Activated naive CD8-positive, alpha-beta T cell treated with anti-CD3 and anti-CD28 coated beads for 36 hours (primary cell): ENCODE measurements at places on chromosomes 12 and 14. TPM values are rescaled to one million over a fixed set of nuclear protein-coding genes. Genes with fewer than 3 reads are reported as not detected.

Gene TMEM132C
- total RNA-seq = not detected

Gene CLEC2A
- total RNA-seq = not detected

Gene BATF
- total RNA-seq = 46.2 TPM

Gene TAS2R10
- total RNA-seq = not detected

Gene CCDC184
- total RNA-seq = 0.33 TPM

Gene SLC4A8
- 1.3 TPM for total RNA-seq

Gene TAS2R8
- not detected for total RNA-seq

Gene TAS2R46
- total RNA-seq = 0.39 TPM

DNA sequence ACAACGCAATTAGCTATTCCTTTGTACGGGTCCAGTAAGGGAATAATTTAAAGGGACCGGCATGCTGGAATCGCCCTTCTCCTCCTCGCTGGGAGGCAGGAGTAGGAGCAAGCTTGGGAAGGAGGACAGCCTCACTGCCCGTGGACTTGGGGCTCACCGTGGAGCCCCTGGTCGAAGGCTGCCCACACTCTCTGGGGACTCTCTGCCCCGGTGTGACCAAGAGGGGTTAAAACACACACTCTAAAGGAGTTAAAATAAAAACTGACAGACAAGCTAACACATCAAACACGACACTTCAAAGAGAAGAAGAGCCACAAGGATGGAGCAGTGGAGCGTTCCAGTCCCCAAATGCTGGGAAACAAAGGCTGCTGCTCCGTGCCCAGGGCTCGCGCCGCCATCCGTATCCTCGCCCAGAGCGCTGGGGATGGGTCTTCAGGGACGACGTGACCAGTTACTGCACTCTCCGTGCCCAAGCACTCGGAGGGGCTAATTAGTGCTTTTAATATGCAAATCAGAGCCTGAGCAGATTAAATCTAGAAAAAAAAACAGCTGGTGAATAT, 123.3 kb downstream of the PAPOLA start:
- peaks cover 6% of the 10 kb centered on the region for H3K27me3 ChIP-seq
- H3K27ac ChIP-seq = no peak overlapping the region
- no peak for DNase-seq
- no peaks in the 10 kb centered on the region for H3K4me1 ChIP-seq

GRCh38 chr12:78403681-78404080, 460.9 kb upstream of the SYT1 start:
- H3K4me3 ChIP-seq = no peak overlapping the region
- no peak for DNase-seq
- H3K27me3 ChIP-seq = no peaks in the 10 kb centered on the region

GRCh38 chr12:13178568-13179210, 17.8 kb upstream of the EMP1 start:
- H3K4me1 ChIP-seq = peaks cover 29% of the 10 kb centered on the region
- H3K27me3 ChIP-seq = peaks cover 9% of the 10 kb centered on the region
- no peak overlapping the region for H3K27ac ChIP-seq

DNA sequence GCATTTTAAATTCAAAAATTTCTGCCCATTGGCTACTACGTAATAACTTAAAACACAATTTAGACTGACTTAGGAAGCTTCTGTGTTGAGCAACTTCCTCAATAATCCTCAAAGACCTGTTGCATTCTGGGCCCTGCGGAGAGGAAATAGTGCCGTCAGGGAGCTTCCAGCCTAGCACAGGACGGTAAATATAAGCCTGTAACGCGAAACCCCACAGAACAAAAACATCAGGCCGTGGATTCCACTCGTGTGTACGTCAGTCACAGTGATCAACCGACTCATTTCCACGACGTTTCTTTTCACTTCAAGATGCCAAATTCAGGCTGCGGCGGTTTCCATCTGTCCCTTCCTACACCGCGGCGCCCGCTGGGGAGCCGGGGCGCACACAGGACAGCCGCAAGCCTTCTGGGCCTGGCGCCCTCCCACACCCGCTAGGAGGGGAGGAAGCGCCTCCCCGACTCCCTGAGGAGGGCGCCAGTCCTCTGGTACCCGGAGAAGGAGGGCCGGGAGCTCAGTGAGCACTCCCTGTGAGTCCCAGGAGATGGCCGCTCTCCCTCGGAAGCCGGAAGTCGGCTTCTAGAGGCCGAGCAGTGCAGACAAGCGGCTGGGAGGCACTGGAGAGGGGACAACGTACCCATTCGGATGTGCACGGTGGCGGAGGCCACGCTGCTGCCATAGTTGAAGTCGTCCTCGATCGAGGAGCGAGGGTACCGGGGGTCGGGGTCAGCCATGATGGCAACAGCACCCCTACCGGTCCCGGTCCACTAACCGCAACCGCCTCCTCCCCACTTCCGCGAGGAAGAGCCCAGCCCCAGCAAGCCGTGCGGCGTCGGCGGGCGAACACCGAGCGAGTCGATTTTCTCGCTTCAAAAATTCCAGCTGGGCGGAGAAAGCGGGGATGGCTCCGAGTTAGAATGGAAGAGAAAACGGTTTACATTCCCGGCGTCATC, at the start of gene TMBIM4:
Gene TMBIM4 (minus strand): TSS at position 776 of the 950 bp plus-strand sequence. CDS start 45 bp downstream, at position 731.
- DNase-seq = peak; percentile 88
- H3K4me3 ChIP-seq = peak within 1 kb of the TSS; percentile 96
- peaks cover 31% of the 10 kb centered on the region for H3K4me1 ChIP-seq
- peak within 1 kb of the TSS; percentile 99 for H3K27ac ChIP-seq

GRCh38 chr12:13197032-13197431, 506 bp downstream of the EMP1 start:
- peaks cover 30% of the 10 kb centered on the region for H3K4me1 ChIP-seq
- H3K4me3 ChIP-seq = peak overlapping the region; percentile 76
- H3K36me3 ChIP-seq = no peaks in the 10 kb centered on the region
- peaks cover 12% of the 10 kb centered on the region for H3K27me3 ChIP-seq
- H3K27ac ChIP-seq = peak overlapping the region; percentile 84
- no peak for DNase-seq

DNA sequence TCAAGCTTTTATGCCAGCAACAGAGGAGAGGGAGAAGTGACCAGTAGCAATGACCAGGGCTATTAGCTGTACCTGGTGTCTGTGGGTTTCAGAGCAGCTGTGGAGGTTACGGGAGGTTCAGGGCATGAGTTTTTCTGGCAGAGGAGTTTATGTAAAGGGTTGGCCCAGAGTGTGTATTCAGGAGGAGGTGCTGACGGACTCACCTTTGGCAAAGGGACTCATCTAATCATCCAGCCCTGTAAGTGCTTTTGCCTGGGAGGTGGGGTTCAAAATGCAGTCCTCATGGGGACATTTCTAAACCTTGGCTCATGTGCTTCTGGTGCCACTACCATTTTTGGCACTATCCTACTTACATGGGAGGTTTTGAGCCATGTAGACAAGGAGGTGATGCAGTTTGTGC, 95.3 kb downstream of the DAD1 start:
- no peaks in the 10 kb centered on the region for H3K27me3 ChIP-seq
- peak overlapping the region; percentile 99 for H3K27ac ChIP-seq
- peaks cover 84% of the 10 kb centered on the region for H3K36me3 ChIP-seq
- no peak for DNase-seq
- peaks cover 11% of the 10 kb centered on the region for H3K4me1 ChIP-seq

- peak overlapping the region; percentile 56 for H3K27ac ChIP-seq
- peaks cover 18% of the 10 kb centered on the region for H3K36me3 ChIP-seq
- H3K27me3 ChIP-seq = no peaks in the 10 kb centered on the region
- peak overlapping the region; percentile 10 for H3K4me3 ChIP-seq
These were observed 434.6 kb upstream of the RGS6 start for GRCh38 chr14:71497645-71498086.

DNA sequence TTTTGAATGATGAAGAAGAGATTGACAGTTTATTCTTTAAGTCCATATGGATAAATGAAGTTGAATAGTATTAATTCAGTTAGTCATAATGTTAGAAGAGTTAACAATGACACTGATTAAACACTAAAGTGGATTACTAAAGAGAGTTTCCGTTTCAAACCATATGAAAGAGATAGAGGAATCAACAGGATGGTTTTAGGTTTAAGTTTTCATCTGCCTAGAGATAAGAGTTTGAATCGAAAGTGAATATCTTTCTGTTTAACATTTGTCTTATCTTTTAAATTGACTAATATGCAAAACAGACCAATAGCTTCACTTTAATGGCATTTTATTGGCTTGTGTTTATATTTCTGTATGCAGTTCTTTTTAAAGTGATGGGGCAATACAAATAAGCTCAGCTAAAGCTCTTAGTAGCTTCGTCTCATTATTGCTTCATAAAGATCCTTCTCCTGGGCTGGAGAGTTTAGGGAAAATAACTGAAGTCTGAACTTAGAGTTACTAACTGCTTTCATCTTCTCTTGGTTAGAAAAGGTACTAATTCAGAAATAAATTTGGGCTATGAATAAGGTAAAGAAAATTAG, 66.0 kb downstream of the MIPOL1 start:
- no peak overlapping the region for H3K27ac ChIP-seq
- no peaks in the 10 kb centered on the region for H3K36me3 ChIP-seq
- no peak overlapping the region for H3K4me3 ChIP-seq

GRCh38 chr12:120814903-120815429, 89.2 kb downstream of the SPPL3 start:
- H3K4me1 ChIP-seq = peaks cover 31% of the 10 kb centered on the region
- no peak overlapping the region for H3K27ac ChIP-seq
- peaks cover 4% of the 10 kb centered on the region for H3K36me3 ChIP-seq
